Stimulated activated CD4-positive, alpha-beta T cell treated with anti-CD3 and anti-CD28 coated beads, Interleukin-4, amount 100 ng/mL, for 48 hours (primary cell): ENCODE measurements at places on chromosomes 16 and 17.

- no peak for DNase-seq
Measured at GRCh38 chr17:36937001-36937958, at the start of gene LHX1. TSS of gene LHX1 (plus strand) at chr17:36937475. CDS start at chr17:36938198, 723 bp downstream.

DNA sequence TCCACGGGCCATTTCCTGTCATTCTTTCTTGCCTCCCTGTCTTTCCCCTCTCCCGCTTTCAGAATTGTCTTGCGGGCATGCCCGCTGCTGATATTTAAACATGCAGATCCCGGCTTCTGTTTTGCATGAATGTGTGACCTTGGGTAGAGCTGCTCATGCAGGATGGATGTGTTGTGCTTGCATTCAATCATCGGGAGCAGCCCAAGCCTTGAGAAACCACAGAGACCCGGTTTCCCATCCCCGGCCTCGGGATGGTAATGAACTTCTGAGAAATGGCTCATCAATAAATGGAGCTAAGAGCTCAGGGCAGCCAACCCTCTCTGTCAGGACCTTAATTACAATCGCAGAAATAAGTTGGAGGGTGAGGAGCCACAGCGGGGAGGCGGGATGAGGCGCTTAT lies 303.7 kb upstream of the TNRC6C start:
- no peak for DNase-seq

DNA sequence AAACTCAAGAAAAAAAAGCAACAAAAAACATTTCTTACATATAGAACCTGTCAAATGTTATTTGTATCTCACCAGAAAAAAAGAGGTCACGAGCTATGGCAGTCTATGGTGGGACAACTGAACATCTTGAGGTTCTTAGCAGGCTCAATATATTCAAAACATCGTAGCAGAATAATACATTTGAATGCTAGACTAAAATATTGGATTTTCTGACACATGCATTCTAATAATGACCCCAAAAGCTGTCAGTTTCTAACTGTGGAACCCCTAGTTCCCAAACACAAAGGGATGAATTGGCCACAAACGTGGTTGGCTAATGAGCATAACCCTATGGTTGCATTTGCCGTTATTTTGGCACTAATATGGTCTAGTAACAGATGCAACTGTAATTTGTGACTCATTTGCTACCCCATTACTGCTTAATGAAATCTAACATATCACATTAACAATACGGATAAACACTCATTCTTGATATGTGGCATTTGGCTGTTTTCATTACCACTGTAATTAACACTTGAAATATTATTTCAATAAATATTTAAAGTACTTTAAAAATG lies 81.2 kb downstream of the TOX3 start:
- no peak for DNase-seq

- DNase-seq: no peak
Measured at GRCh38 chr17:78324391-78325075, 35.3 kb downstream of the SOCS3 start.

- DNase-seq: no peak
Measured at GRCh38 chr16:71672125-71672524, 46.1 kb downstream of the MARVELD3 start.

- DNase-seq: no peak
Measured at GRCh38 chr16:19068237-19068815, 912 bp downstream of the COQ7 start.

DNA sequence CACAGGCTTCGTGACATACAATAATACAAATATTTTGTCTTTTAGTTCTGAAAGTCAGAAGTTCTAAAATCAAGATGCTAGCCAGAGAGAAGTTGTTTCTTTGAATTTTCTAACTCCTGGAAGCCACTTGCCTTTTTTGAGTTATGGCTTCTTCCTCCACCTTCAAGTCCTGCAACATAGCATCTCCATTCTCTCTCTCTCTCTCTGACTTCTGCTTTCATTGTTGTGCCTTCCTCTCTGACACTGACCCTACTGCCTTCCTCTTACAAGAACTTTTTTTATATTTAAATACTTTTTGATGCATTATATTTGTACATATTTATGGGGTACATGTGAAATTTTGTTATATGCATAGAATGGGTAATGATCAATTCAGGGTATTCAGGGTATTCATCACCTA lies 205.9 kb downstream of the MAP2K6 start:
- DNase-seq: no peak

- DNase-seq: no peak
Measured at GRCh38 chr17:28059675-28060074, 17.2 kb downstream of the NLK start.

DNA sequence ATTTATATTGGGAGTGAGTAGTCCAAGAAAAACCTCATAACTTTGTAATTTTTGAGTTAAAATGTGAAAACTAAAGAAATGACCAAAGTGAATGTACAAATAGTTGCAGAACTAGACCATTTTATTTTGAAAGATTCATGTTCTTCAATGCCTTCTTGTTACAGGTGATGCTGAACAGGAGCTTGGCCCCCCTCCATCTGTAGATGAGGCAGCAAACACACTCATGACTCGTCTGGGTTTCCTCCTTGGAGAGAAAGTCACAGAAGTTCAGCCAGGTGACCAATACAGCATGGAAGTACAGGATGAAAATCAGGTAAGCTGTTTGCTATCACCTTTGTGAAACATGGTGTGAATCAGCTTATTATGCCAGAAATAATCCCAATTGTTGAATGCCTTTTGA lies 227.8 kb downstream of the TANC2 start:
- no peak for DNase-seq

DNA sequence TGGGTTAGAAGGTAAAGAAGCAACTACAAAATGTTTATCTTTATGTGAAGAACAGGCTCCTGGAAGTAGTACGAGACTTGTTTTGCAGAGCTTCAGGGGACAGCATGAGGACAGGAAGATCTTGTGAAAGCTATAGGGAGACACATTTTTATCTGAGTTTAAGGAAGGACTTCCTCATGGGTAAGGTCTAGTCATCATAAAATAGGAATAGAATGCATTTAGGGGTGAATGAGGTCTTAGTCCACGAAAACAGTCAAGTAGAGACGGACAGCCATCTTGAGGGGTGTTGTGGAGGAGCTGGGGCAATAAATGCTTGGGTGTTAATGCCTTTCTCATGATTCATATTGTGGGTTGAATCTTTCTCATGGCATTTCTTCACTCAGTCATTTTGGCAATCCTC lies 24.3 kb downstream of the KCNJ16 start:
- DNase-seq: no peak

GRCh38 chr16:70577256-70577698 lies 53.7 kb downstream of the SF3B3 start:
- no peak for DNase-seq

DNA sequence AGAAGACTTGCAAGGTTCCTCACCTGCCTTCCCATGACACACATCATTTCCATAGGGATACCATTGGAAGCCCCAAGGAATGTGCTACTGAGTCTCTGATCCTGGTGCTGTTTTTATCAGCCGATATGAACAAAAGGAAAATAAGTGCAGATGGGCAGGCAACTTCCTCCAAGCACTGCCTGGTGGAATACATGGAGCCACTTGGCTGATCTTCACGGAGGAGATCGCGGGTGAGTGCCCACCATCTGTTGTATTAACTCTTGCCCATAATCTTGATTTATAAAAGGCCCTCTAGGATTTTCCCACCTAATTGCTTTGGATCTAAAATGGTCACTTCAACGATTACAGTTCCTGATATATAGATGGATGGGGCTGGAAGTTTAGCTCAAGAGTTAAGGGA lies 24.7 kb upstream of the CDRT15 start:
- no peak for DNase-seq

DNA sequence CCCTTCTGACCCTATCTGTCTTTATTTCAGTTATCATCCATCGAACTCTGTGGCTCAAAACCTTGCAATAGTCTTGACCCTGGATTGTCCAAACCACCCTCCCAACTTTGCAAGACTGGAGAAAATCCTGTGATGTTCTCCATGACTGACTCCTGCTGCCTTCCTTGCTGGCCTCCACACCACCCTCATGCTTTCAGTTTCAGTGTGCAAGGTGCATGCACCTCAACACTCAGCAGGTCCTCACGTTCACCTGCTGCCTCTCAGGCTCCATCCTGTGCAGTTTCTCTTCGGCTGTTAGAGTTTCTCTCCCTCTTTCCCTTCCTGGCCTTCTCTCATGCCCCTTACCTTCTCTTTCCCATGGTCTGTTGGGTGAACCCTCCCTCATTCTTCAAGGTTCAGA lies 59.4 kb upstream of the ASIC2 start:
- DNase-seq: no peak

- DNase-seq: no peak
Measured at GRCh38 chr16:19338335-19338734, 52.8 kb downstream of the CLEC19A start.

GRCh38 chr17:13134076-13134475 lies 116.2 kb upstream of the ELAC2 start:
- no peak for DNase-seq

- DNase-seq: no peak
Measured at GRCh38 chr17:45150911-45151809, 2.9 kb downstream of the HEXIM1 start.

DNA sequence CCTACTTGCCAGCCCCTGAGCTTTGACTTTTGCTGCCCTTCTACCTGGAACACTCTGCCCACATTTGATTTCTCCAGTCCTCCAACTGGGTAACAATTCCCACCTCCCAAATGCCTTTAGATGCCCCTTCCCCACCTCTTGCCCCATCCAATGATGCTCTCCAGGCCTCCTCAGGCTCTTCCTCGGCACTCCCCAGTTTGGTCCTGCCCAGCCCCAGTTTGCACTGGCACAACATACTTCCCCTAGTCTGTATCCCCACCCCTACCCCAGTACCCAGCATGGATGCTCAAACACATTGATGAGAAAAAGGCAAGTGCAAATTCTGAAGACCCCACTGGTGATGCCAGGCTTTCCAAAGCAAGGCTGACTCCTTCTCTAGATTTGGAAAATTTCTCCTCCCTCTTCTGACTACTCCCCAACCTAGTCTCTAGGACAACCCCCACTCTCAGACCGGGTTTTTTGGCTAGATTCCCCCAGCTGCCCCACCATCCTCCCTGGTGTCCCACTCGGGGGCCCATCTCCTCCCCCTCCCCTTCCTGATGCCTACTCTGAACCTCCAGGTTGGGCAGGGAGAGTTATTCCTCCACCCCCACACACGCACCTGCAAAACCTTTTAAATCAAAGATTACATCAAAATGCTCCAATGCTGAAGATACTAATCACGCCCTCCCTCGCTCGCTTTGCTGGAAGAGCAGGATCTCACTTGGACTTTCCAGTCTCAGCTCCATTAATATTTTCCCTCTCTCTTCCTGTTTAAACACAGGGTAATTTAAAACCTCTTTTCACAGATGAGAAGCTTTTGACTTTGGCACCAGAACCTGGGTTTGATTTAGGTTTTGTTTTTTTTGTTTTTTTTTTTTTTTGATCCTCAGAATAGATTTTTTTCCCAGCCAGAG lies 94.9 kb downstream of the TMEM132E start:
- no peak for DNase-seq
